Fibroblast of skin of right biceps (primary cell): ENCODE measurements at places on chromosomes 11 and 22.

GRCh38 chr22:25235547-25236290 is 16.3 kb downstream of the CRYBB2 start:
- DNase-seq, result peak; percentile 76

GRCh38 chr11:107018902-107019493 is 722 bp upstream of the GUCY1A2 start:
- peak; percentile 79 for DNase-seq

- DNase-seq, result peak; percentile 67
Measured at GRCh38 chr11:103367650-103368049, 258.4 kb downstream of the DYNC2H1 start.

- DNase-seq, result no peak
Measured at GRCh38 chr11:73258104-73259035, 13.8 kb upstream of the P2RY6 start.

GRCh38 chr11:1858576-1858975 is 5.7 kb downstream of the LSP1 start:
- DNase-seq, result no peak

GRCh38 chr22:33124471-33124870 is 66.3 kb upstream of the SYN3 start:
- DNase-seq, result no peak

GRCh38 chr11:92111287-92111686 is 113.3 kb upstream of the FAT3 start:
- no peak for DNase-seq

GRCh38 chr11:36357831-36358230 is 61.7 kb downstream of the PRR5L start:
- DNase-seq, result no peak
